ENCODE measurements at places on chromosomes 12 and 14. TPM values are rescaled to one million over a fixed set of nuclear protein-coding genes. Genes with fewer than 3 reads are reported as not detected.

Gene SYNDIG1L
- total RNA-seq = 0.15 TPM

Gene MAP3K12
- 61.9 TPM for total RNA-seq

Gene AMDHD1
- total RNA-seq = 0.33 TPM

Gene OR11H6
- total RNA-seq = not detected

Gene SIX6
- total RNA-seq = not detected

Gene TMPRSS12
- total RNA-seq = not detected

Gene ADCY4
- total RNA-seq = 9.6 TPM

Gene COCH
- total RNA-seq = 0.33 TPM

Gene GYS2
- not detected for total RNA-seq

Gene TTC7B
- total RNA-seq = 39.0 TPM

Gene CISTR
- not detected for total RNA-seq

Gene P2RX4
- 14.7 TPM for total RNA-seq

Gene POU6F1
- 6.3 TPM for total RNA-seq

Gene BCL11B
- under 0.01 TPM for total RNA-seq

Gene HSP90AA1
- total RNA-seq = 669 TPM

Gene TMPO
- total RNA-seq = 157 TPM

Gene TSPAN19
- under 0.01 TPM for total RNA-seq

Gene ANKS1B
- 0.87 TPM for total RNA-seq

Gene TMTC1
- 44.1 TPM for total RNA-seq
